PC-3 (cell line): ENCODE measurements at places on chromosomes 5 and 9.
A peak's percentile ranks its signal among the peaks of the same experiment; 100 is the strongest.

GRCh38 chr9:128636024-128636390 is 20.6 kb downstream of the DYNC2I2 start:
- peak; percentile 74 for DNase-seq

DNA sequence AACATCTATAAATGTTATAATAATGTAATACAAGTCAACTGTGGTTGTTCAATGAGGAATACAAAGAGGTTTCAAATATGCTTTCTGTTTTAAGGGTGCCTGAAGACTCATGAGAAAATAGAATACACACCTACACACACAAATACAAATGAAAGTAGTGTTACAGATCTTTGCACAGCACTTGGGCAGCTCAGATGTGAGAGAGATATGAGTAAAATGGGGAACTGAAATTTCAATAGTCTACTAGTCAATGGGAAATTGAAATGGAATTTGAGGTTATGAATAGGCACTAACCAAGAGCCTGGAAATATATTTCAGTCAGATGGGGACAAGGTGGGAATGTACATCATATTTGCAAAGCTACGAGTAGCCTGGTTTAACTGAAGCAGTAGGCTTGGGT is 96.6 kb downstream of the ISL1 start:
- no peak for DNase-seq

DNA sequence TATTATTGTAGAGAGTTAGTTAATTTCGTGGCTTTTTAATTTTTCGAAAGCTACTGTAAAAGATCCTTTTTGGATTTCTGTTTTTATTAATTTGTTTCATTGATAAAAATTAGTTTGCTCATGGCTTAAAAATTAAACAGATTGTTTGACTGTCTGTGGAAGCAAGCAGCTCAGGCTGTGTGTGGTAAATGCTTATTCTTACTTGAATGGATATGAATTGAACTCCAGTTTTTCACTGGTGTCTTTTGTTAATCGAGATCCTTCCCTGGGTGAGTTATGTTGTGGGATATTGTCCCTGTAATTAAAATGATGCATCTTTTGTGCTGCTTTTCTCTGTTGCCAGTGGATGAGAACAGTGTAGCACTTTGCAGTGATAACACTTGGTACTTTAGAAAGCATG is 75.3 kb downstream of the PIK3R1 start:
- DNase-seq, result no peak

GRCh38 chr5:1836176-1836890 is 35.1 kb downstream of the NDUFS6 start:
- DNase-seq, result no peak

GRCh38 chr5:167513381-167513780 is 778.1 kb upstream of the WWC1 start:
- DNase-seq, result no peak

GRCh38 chr5:58183078-58183785 is 276.7 kb downstream of the PLK2 start:
- peak; percentile 62 for DNase-seq

DNA sequence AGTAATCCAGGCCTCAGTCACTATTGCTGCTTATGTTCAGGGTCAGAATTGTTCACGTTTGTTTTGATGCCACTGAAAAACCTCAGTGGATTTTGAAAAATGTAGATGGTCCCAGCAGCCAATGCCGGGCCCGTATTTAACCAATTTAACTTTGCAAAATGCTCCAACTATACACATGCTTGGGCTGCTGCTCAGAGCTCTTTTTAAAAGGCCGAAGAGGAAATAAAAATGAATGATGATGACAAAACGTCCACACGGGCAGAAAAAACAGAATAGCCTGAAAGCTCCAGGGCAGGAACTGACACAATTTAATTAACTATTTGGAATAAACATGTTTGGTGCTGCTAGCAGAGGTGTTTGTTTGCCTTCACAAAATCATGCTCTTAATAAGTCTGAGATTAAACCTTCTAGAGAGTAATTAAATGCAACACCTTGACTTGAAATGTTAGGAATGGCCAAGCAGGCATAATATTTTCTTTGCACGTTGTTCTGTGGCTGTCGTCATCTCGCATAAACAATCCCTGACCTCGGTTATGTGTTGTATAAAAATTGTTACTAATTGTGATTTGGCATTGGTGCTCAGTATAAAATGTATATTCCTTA is 152.7 kb downstream of the SLIT3 start:
- no peak for DNase-seq

DNA sequence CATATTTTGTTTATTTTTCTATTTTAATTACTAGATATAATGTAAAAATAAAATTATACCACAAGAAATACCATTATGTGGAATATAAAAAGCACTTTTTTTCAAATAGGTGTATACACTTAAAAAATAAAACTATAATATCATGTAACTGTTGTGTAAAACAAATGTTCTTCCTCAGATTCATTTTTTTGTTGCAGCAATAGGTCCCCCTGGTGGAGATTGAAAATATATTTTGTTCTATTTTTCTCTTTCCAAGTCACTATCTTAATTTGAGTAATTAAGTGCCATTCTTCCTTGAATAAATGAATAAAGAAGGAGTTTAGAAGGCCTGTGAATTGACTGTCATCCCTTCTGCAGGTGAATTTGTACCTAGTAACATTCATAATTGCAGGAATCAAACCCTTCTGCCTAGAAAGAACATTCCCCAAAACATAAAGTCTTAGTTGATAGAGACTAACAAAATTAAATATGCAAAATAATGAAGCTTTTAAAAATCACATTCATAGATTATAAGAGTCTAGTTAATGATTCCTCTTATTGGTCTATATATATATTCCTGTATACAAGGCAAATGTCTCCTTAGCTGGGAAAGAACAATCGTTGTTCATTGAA is 23.4 kb downstream of the CETN3 start:
- DNase-seq, result peak; percentile 70

GRCh38 chr9:97786341-97786740 is 66.7 kb upstream of the FOXE1 start:
- peak; percentile 70 for DNase-seq

DNA sequence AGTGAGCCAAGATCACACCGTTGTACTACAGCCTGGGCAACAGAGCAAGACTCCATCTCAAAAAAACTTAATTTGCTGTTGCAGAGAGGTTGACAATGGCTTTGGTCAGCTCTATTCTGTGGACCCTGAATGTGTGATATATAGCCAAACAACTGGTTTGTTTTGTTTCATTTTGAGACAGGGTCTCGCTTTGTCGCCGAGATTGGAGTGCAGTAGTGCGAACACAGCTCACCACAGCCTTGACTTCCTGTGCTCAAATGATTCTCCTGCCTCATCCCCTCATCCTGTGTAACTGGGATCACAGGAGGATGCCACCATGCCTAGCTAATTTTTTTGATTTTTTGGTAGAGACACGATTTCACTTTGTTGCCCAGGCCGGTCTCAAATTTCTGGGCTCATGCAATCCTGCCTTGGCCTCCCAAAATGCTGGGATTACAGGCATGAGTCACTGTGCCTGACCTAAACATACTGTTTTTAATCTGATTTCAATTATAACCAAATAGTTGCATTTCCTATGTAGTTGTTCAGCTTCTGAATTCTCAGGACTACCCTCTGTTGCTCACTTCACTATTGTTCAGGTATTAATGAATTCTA is 9.8 kb downstream of the RNF183 start:
- no peak for DNase-seq

DNA sequence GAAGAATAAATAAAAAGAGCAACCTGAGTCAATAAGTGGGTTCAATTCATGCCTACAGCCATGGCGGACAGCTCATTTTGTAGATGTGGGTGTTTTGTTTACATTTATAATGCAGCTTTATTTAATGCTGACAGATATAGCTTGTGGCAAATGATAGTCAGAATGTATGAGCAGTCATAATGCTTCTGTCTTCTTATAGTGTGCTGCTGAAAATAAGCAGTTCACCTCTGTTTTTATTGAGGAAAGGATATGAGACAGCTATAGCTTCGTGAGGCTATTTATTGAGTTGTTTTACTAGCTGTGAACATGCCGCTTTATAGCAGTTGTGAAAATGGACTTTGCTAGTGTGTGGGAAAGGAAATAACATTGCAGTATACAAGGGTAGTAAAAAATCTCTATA is 147.4 kb downstream of the PBX3 start:
- peak; percentile 50 for DNase-seq

GRCh38 chr5:151961557-151961956 is 36.9 kb upstream of the GLRA1 start:
- DNase-seq, result no peak

GRCh38 chr9:120397453-120397852 is 182.5 kb downstream of the CDK5RAP2 start:
- no peak for DNase-seq

DNA sequence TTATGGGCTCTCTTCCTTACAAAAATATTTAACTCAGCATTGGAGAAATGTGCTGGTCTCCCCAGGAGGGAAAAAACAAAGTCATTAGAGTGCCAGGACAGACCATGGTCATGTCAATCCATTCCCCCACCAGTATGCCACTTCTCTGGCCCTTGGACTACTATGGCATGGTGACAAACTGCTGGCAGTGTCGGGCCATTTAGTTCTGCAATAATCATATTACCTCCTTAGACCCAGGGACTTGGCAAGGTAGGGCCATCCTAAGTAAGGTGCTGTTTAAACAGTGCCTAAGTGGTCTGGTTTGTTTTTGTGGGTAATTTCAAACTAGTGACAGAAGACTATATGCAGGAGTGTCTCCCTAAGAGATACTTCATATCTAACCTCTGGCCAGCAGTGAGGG is 177.8 kb upstream of the STK32A start:
- DNase-seq, result no peak

GRCh38 chr5:140633021-140633471 is at the start of gene CD14:
Gene CD14, minus strand, starts transcription at chr5:140633175. Its CDS starts 104 bp downstream, at chr5:140633071.
- DNase-seq, result peak; percentile 43

GRCh38 chr5:93360436-93361088 is 220.5 kb downstream of the NR2F1-AS1 start:
- DNase-seq, result peak; percentile 69

GRCh38 chr5:117435203-117435602 is 860.6 kb upstream of the SEMA6A start:
- DNase-seq, result no peak

DNA sequence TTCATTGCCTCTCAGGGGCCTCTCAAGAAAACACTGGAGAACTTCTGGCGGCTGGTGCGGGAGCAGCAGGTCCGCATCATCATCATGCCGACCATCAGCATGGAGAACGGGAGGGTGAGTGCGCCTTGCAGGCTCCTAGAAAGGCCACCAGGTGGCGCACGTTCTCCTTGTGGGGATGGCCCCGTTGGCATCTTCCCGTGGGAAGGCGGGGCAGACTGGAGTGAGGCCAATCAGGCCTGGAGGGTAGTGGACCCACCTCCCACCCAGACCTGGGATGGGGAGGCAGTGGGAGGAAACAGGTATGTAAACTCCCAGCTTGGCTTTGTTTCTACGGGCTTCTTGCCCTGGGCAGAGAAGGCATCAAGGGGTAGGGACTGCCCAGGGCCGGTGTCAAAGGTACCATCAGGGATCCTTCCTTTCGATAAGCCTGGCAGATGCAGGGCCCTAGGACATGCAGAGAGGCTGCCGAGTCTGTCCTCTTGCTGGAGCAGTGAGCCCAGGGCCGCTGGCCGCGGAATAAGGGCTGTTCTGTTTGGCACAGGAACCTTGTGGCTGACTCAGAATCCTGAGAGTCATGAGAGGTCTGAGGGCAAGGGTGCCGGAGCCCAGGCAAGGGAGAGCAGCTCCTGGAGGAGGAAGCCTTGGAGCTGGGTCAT is 18.9 kb upstream of the SPTLC1 start:
- peak; percentile 90 for DNase-seq

- DNase-seq, result no peak
Measured at GRCh38 chr5:130992095-130992494, 173.0 kb downstream of the HINT1 start.

- DNase-seq, result no peak
Measured at GRCh38 chr5:98721231-98721928, 52.1 kb upstream of the RGMB start.

- no peak for DNase-seq
Measured at GRCh38 chr9:75990576-75991304, 100.3 kb downstream of the PCSK5 start.

- DNase-seq, result no peak
Measured at GRCh38 chr5:75324791-75325190, 12.2 kb upstream of the HMGCR start.

DNA sequence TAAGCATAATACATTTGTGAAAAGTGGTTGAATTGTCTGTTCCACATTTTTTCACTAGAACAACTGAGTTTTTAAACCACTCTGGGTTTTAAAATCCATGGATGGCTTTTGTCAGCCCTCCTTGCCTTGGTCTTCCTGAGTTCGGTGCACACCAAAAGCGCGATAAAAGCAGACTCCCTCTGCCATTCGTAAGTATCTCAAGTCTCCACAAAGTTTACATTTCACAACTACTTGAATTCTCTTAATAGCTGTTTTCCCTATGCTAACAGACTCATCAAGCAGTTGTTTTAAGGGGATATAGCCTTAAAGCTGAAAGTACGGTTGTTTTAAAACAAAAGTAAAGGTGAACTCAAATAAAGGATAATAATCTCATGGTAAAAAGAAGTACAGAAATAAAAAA is 52.9 kb downstream of the GLIS3 start:
- DNase-seq, result no peak

- DNase-seq, result no peak
Measured at GRCh38 chr5:80865551-80865950, 94.6 kb upstream of the RASGRF2 start.

- no peak for DNase-seq
Measured at GRCh38 chr5:139462586-139463276, at the start of gene ECSCR. Gene ECSCR, minus strand, starts transcription at chr5:139462743. Its CDS starts 73 bp downstream, at chr5:139462670.

- no peak for DNase-seq
Measured at GRCh38 chr5:180720486-180720885, 19.4 kb downstream of the OR2Y1 start.

DNA sequence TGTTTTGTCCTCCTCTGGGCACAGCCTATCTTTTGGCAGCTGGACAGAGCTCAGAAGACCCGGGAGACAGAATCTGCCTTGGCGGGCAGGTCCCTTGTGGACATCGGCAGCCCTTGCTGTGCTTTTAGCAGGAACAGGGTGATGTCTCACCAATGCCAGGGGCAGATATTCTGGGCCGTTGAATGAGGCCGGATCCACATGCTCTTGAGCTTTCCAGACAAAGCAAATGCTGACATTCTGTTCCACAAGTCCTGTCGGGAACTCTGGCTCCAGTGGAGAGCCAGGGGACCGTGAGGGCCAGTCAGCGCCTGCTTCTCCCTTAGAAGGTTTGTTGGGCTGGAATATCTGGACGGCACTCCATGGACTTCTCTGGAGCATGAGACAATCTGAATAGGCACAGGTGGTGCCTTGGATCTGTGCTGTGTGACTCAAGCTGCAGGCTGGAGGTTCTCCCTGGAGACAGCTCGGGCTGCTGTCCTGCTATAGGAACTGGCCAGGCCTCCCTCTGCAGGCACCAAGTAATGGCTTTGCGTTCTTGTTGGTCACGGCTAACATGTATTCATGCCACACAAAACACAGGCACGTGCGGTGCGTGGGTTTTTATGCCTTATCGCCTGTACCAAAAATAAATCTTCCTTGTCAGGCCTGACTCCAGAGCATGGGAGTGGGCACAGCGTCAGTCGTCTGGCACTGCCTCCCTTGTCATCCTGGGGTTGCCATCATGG is 80.3 kb downstream of the GADD45G start:
- no peak for DNase-seq

GRCh38 chr5:160159991-160160792 is 40.9 kb upstream of the PWWP2A start:
- no peak for DNase-seq

- no peak for DNase-seq
Measured at GRCh38 chr5:173507171-173507570, 109.3 kb downstream of the BOD1 start.
